Forelimb muscle (tissue), 1 donor: ENCODE measurements at places on chromosomes 3 and 15.

DNA sequence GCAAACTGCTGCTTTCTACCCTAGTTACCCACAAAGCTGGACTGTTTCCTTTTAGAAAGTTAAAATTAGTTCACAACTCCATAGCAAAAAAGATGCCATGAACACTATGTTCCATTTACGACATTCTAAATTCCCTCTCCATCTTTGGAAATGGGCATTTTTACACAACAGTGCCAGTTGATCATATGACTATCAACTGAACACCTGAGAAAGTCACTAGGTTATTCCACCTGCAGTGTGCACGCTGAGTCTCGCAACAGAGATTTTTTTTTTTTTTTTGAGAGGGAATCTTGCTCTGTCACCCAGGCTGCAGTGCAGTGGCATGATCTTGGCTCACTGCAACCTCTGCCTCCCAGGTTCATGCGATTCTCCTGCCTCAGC, 120.3 kb downstream of the SNRK start:
- DNase-seq: no peak

GRCh38 chr15:70669006-70669602, 94.3 kb downstream of the UACA start:
- DNase-seq: no peak

- no peak for DNase-seq
Measured at GRCh38 chr3:64223791-64224745, 1.2 kb downstream of the PRICKLE2 start.

DNA sequence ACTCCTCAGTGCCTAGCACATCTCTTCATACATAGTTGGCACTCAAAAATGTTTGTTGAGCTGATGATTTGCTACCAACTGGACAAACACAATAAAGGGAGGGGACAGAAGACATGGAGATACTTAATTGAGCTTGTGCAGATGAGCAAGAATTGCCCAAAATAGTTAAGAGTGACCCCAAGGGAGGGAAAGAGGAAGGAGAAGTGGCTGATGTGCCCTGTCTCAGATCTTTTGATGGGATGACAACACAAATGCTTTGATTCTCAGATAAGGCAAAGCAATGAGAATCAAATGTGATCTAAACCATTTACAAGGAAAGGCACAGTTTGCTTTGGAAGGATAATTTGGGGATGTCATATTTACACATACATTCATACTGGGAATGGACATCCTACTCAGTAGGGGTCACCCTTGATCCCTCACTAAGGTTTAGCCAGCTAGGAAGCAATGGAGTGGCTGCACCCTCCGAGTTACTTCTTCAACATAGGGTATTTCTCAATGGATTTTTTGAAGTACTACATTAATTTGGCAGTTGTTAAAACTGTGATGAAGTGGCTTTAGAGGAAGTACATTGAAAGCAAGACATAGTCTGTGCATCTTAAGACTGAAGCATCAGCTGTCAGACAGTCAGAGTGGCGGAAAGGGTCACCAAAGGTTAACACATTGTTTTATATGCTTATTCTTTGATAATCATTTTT, 21.9 kb upstream of the SSR3 start:
- DNase-seq: no peak

DNA sequence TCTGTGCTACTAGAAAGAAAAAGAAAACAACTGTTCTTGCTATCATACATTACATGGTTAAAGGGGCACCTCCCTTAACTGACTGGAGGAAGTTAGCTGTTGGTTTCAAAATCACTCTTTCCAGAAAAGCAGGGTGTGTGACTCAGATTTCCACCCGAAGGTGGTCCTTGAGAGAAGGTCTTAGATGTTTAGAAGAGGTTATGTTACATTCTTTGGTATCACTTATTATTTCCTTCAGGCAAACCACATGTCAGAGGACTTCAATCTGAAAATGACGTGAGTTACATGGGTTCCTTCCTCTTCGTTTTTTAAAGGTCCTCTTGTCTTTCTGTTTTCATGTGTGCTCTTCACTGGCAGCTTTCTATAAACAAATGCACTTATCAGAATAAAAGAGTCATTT, 307.9 kb upstream of the CBLB start:
- DNase-seq: no peak

- DNase-seq: no peak
Measured at GRCh38 chr3:106036696-106037095, 167.9 kb upstream of the CBLB start.

DNA sequence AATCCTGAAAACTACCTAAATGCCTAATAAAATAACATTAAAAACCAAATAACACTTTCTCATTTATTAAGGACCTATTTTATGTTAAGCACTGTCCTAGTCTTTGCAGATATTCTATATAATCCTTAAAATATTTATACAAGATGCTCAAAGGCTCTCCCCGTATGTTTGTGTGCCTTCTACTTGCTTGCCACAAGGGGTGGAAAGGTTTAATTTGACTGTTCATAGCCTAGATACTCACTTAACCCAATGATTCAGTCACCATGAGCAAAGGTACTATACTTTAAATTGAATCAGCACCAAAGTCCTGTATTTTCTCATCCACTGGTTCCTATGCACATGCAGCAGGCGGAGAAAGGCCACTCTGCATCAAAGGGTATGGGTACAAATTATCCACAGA, 32.0 kb downstream of the LSAMP start:
- no peak for DNase-seq

GRCh38 chr3:11653298-11654055, 9.8 kb upstream of the VGLL4 start:
- no peak for DNase-seq

DNA sequence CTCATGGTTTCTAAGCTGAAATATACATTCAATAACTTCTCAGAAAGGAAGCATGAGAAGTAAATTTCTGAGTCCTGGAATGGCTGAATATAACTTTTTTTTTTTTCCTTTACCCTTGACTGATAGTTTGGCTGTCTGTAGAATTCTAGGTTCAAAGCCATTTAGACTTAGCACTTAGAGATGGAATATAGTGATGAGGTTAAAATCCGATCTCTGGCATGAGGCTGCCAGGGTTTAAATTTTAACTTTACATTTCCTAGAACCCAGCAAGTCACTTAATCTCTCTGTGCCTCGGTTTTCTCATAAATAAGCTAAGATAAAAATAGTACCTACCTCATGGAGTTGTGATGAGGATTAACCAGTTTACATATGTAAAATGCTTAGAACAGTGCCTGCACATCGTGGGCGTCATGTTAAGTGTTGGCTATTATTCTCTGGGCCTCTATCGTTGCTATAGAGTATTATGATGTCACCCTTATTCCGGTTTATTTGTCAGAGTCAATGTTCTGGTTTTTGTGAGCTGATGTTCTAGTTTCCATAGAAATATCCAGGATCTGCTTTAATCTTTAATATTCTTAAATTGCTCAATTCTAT, 199.8 kb upstream of the TLE3 start:
- no peak for DNase-seq

DNA sequence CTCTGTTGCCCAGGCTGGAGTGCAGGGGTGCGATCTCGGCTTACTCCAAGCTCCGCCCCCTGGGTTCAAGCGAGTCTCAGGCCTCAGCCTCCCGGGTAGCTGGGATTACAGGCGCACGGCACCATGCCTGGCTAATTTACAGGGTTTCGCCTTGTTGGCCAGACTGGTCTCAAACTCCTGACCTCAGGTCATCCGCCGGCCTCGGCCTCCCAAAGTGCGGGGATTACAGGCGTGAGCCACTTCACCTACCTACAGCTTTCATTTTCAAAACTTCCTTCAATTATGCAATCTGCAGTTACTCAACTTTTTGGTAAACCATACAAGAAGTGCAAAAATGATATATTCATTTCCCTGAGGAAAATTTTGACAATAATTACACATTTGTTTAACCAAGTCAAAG, 14.0 kb downstream of the NANOGP8 start:
- DNase-seq: no peak

DNA sequence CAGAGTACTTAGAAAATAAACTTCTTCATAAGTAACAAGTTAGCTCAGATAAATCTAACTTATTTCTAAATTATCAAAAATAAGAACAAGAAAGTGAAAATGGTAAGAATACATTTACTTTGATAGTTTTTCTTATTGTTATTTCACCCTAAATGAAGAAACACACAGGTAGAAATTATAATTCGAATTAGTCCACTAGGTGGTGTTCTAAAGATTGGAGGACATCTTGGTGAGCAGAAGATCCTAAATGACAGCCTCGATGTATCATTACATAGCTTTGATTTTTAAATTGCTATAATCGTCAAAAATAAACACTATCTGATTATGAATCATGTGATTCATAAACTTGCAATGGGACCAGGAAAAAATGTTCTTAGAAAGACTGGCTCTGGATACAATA, 280.8 kb upstream of the UBE2E2 start:
- DNase-seq: no peak

DNA sequence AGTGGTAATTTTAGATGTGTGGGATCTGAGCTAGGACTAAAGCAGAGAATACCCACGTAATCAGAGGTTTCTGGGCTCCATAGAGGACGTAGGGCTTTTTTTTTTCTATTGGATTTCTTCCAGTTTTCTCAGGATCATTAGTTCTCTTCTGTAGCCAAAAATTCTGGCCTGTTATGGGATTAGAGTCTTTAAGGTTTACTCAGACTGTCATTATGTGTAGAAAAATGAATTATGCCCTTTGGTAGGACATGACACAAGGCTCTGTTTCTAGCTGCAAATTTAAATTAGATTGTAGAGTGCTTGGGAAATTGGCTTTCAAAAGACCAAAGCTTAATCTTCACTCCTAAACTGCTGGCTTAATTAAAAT, 1.9 kb downstream of the SETD5 start:
- DNase-seq: no peak

DNA sequence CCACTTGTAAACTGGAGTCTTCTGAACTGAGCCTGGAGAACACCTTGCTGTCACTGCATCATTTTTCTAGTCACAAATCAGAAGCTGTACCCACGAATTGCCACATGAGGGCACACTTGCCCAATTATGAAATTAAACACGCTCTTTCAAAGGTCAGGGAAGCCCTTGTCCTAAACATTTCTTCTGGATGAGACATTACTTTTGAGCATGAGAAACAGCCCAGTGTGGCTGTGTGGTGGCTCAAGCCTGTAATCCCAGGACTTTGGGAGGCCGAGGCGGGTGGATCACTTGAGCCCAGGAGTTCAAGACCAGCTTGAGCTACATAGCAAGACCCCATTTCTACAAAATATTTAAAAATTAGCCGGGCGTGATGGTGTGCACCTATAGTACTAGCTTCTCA, 27.5 kb upstream of the CFAP161 start:
- no peak for DNase-seq

- no peak for DNase-seq
Measured at GRCh38 chr15:99547517-99547916, 18.3 kb upstream of the MEF2A start.

DNA sequence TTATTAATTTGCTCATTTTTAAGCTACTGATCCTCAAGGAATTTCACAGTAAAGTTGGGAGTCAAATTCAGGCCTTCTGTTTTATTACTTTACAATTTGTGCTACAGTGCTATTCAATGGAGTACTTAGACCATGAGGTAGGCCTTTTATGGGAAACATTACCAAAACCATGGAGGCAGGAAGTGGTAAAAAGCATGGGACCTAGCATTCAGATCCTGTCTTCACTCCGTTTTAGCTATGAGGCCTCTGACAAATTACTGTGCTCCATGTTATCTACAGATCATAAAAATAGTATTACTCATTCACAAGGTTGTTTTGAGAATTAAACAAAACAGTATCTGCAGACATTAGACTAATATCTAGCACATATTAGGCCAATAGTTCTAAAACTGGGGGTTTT, 140.6 kb upstream of the SLITRK3 start:
- no peak for DNase-seq

- no peak for DNase-seq
Measured at GRCh38 chr3:121979734-121980449, 42.2 kb downstream of the ILDR1 start.

DNA sequence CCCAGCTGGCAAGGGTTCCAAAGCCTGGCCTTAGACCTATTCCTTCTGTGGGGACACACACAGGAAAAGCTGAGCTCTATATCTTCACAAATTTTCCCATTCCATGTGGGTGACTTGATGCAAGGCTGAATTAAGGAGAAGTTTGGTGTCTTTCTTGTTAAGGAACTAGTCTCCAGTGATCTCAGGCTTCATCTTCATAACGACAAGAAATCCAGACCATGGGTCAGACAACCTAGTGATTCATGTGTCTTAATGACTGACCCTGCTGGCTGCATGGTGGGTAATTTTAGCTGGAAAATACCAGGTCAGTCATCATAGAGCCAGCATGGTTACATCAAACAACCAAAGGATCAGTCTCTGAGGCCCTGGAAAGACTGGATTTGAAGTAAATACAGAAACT, 112.7 kb upstream of the SLC4A7 start:
- no peak for DNase-seq

DNA sequence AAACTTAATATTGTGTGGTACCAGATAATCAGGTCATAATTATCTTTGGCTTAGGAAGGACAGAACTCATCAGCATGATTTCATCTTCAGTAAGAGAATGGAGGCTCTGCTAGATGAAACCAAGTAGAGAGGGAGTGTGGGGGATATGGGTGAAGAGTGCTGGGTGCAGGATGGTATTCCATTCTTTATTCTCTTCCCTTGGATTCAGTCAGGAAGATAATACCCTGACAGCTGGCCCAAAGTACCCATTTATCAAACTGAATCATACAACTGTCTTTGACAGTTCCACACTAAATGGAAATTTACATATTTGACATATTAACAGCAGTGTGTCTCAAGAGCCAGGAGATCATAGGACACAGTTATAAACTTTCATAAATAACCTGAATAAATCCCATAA, 44.7 kb downstream of the GOLIM4 start:
- DNase-seq: no peak

- DNase-seq: no peak
Measured at GRCh38 chr3:196689941-196690660, 21.9 kb downstream of the CEP19 start.

GRCh38 chr3:32414522-32415202, 23.0 kb downstream of the CMTM7 start:
- no peak for DNase-seq

DNA sequence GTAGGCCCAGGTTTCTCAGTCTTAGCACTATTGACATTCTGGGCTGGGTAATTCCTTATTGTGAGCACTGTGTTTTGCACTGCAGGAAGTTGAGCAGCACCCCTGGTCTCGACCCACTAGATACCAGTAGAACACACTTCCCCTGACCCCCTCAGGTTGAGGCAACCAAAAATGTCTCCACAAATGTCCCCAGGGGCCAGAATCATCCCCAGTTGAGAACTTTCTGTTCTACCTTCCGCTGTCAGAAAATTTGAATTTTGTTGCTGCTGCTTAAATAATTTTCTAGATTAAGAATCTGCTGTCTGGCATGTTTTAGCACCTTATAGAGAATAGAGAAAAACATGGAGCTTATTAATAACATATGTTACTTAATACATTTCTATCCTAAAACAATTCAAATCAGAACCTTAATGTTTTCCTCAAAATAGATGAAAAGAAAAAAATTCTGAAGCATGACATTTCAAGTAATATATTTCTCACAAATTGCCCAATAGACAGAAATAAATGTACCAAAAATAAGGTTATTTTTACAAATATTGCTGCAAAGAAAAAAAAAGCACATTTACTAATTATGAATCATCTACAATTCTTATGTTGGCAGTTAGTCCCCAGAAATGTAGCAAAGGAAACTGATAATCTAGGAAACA, 13.2 kb upstream of the THRB start:
- DNase-seq: no peak
